ENCODE measurements at places on chromosomes 1 and 21.

DNA sequence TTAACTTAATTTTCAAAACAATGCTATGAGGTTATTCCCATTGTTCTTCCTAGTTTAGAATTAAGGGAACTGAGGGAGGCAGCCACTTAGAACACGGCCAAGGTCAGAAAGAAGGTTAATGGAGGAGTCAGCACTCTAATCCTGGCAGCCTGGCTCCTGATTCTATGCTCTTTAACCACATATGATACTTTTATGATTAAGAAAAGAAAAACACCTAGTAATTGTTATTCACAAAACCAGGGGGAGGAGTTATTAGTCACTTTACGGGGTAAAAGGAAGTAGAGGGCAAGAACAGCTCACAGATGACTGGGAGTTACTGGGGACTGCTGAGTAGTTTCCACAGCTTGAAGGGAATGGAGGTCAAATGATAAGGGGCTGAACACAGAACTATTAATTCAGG lies 38.6 kb downstream of the GADD45A start:
- DNase-seq = peak; percentile 75

DNA sequence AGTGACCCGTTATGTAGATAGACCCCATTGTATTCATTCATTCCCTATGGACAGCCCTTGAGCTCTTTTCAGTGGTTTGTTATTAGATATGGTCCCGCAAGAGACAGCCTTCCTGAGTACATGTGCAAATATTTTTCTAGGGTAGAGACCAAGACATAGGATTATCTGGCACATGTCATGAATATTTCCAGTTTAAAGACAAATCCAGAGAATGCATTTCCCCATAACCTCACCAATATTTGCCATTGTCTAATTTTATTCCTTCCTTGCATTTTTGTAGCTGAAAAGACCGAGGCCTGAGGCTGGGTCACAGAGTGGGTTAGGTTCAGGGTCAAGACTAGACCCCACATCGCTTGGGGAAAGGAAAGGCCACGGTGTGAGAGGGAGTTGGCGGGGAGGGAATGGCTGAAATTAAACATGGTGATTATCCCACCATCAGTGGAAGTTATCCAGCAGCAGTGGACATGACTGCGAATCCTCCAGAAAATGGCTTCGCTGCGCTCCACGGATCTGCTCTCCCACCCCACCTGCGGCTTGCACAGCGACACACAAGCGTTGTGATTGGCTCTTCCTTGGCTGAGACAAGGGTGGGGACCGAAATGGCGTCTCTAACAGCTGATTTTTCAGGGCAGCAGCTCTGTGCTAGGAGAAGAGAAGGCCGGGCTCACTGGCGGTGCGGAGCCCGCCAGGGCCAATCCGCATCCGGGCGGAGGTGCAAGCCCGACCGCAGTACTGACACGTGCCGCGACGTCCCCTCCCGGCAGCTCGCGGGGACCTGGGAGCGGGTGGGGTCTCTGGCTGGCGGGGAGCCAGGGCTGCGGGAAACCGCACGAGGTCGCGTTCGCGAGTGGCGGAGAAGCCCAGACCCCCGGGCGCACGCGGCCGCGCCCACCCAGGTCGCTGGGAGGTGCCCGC lies 16.1 kb upstream of the STMN1 start:
- peak; percentile 35 for DNase-seq

- no peak for DNase-seq
Measured at GRCh38 chr1:31735571-31735970, 28.6 kb downstream of the ADGRB2 start.

- DNase-seq = no peak
Measured at GRCh38 chr21:36194024-36194423, 37.4 kb downstream of the DOP1B start.

DNA sequence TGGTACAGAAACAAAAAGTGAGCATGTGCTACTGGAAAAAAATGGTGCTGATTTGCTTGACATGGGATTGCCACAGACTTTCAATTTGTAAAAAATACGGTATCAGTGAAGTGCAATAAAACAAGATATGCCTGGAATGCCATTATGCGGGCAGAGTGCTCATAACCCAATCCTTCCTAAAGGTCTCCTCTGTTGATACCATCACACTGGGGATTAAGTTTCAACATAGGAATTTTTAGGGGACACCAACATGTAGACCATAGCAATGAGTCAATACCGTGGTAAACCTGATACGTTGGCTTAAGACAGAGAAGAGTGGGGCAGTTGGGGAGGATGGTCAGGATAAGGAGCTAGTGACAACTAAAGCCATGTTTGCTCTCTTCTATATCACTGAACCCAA lies 20.5 kb downstream of the MX1 start:
- no peak for DNase-seq

- no peak for DNase-seq
Measured at GRCh38 chr1:20621012-20621411, 12.2 kb upstream of the PINK1 start.

DNA sequence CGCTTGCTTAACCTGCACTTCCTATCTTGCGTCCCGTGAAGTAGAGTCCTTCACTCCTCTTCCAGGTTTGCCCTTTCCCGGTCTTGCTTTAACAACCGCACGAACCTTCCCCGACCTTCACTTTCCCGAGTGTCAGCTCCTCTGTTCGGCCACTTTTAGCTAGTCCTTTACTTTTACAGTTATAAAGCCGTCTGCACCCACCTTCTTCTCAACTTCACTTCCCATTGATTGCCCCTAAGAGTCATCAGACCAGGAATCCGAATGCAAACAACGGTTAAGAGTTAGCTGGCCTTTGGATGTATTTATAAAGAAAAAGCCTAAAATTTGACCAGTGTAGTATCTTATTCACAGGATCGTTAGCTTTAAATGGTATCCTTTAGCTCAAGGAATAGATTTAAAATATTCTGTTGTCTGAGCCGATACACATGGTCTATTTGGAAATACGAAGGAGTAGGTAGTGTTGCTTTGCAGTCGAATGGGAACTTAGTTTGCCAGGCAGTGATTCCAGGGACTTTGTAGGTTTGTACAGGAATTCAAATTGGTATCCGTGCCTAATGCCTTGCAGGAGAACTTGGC lies 1.4 kb downstream of the PPP2R5A start:
- DNase-seq = peak; percentile 7

DNA sequence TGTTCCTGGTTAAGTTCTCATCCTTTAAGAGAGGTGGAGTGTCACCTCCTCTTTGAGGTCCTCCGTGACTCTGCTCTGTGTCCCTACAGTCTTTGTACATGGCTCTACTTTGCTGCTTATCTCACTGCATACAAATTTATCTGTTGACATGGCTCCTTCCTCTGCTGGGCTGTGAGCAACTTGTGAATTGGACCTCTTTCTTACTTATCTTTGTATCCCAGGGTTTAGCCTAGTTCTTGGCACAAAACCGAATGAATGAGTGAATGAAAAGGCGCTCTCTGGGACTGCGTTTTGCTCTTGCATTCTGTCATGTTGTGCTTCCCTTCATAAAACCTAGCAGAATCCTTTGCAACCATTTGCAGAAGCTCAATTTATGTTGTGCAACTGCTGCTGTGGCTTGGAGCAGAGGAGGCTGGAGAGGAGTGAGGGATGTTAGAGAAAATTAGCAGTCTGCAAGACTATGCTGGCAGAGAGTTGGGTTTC lies 12.4 kb downstream of the SLC26A9 start:
- no peak for DNase-seq

GRCh38 chr1:219337588-219337987 lies 163.9 kb downstream of the LYPLAL1 start:
- DNase-seq = no peak

- peak; percentile 58 for DNase-seq
Measured at GRCh38 chr1:32180186-32181060, 948 bp downstream of the TXLNA start.

- DNase-seq = no peak
Measured at GRCh38 chr1:177309880-177310279, 139.1 kb downstream of the BRINP2 start.

DNA sequence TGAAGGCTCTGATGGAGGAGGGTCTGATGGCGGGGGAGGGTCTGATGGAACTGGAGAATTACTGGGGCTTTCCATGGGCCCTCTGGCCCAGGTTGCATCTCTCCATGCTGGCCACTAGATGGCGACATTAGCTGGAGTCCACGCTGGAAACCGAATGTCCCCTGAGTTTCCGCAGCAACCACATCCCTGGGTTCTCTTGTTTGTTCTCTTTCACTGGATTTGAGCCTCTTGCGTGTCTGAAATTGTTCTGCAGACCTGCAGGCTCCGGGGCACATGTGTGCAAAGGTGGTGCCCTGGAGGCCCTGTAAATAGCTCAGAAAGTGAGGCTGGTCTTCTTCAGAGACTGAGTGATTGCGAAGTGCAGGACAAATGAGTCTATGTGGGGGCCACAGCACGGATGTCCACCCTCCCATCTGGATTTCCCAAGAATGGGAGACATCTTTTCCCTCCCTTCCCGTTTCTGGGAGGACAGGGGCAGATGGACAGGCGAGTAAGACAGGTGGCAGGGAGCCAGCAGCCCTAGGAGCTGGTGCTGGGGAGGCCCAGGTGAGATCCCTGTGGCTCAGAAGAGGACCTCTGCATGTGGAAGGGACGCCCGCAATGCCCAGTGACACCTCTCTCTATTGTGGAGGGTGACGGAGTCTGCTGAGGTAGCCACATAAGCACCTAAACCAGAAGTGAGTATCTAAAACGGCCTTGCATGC lies 73.2 kb upstream of the ABCG1 start:
- peak; percentile 51 for DNase-seq

- peak; percentile 7 for DNase-seq
Measured at GRCh38 chr1:191729742-191730141, 428.5 kb upstream of the RGS18 start.

DNA sequence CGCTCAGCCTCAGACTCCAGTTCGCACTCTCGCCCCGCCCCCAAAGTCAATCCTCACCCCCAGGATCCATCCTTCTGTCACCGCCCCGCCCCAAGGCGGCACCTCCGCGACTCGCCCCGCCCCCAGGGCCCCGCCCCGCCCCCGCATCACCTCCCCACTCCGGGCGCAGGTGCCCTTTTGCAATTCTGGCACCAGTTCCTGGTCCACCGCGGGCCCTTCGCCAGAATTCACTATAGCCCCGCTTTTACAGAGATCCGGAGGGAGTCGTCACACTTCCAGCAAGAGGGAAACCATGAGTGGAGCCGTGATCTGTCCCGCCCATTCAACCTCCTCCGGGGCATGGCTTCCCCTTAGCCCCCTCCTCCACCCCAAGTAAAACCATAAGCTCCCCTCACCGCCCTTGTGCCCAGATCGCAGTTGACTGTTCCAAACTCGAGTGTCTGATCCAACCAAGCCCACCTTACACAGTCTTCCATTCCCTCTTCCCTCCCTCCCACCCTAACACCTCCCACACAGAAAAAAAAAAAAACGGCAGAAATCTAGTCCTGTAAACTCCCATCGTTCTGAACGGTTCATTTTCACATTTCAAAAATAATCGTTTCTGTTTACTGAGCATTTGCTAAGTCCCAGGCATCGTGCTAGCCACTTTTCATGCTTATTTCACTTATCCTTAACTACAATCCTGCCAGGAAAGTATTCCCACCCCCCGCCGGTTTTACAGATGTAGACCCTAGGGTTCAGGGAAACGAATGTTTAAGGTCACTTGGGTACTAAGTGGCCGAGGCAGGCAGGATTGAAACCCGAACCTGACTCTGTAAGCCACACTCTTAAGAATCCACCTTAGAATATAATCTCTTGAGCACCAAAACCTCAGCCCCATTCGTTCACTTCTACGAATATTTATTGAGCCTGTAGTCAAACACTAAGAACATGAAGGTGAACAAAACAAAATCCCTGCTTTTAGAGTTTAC lies 1.3 kb upstream of the DNAJC16 start:
- no peak for DNase-seq

GRCh38 chr1:167043752-167044488 lies 46.3 kb downstream of the GPA33 start:
- DNase-seq = no peak

DNA sequence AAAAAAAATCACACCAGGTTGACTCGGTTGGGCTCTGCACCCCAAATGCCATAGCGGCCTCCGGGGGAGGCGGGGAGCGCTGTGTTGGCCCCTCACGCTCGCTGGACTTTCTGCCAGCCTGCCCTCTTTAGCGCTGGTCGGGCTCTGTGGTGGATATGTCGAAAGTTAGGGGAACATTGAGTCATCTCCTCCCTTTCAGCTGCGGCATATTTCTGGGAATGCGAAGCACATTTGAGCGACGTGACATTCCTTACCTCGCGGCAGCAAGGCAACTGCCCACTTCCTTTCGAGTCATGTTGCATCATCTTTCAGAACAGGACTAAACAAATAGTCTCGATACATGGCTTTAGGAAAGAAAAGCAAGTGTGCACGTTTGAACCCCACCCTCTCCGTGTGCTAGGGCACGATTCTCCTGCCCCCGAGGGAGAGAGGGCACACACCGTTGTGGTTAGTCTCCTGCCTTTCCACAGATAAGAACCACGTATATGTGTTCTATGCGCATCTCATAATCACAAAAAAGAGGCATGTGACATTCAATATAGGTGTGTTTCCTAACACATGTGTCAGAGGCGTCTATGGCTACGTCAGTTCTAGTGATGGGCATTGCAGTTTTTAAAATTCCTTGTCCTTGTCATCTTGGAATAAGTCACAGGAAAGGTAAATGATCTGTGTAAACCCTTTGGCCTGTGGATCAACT lies 105.9 kb upstream of the SLC45A1 start:
- DNase-seq = peak; percentile 99

DNA sequence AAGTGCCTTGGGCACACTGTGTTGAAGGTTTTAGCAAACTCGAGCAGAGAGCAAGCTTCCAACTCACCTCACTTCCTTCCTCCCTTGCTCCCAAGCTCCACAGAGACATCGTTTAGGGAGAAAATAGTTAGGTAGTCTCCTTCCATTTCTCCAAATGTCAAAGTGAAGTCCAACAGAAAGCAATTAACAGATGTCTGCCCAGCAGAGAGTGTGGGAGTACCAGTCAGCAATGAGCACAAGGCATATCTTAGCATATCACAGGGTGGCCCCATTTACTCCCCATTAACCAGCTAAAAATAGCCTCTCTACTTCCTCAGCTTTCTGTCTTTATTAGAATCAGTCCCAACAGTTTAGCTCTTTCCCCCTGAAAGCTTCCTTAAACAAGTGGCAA lies 334.2 kb upstream of the CAMK1G start:
- no peak for DNase-seq

- DNase-seq = no peak
Measured at GRCh38 chr1:233409540-233409939, 82.0 kb downstream of the MAP3K21 start.

DNA sequence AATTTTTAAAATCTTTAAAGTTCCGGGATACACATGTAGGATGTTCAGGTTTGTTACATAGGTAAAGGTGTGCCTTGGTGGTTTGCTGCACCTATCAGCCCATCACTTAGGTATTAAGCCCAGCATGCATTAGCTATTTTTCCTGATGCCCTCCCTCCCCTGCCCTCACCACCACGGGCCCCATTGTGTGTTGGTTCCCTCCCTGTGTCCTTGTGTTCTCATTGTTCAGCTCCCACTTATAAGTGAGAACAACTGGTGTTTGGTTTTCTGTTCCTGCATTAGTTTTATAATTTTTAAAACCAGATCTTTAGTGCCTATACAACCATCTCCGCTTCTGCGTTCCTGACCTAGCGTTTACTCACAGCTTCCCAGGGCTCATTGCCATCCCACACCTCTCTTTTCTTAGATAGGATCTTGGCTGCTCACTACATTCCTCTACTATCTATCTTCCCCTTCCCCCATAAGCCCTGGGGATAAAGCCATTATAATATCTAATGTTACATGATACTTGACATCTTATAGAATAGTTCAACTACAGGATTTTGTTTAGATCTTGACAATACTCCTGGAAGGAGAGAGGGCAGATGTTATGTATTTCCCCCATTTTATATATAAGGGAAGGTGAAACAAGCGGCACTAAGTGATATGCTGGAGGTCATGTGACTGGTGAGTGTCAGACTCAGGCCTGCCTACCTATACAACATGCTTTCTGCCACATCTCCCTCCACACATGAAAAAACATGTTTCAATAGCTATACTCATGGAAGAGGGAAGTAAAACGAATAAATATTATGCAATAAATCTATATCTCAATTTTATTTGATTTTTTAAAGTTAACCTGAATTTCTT lies 52.3 kb upstream of the DNAJC6 start:
- DNase-seq = no peak
